ENCODE measurements at places on chromosomes 4 and X.

GRCh38 chr4:18406264-18406663, 384.7 kb upstream of the LCORL start:
- DNase-seq, result no peak

DNA sequence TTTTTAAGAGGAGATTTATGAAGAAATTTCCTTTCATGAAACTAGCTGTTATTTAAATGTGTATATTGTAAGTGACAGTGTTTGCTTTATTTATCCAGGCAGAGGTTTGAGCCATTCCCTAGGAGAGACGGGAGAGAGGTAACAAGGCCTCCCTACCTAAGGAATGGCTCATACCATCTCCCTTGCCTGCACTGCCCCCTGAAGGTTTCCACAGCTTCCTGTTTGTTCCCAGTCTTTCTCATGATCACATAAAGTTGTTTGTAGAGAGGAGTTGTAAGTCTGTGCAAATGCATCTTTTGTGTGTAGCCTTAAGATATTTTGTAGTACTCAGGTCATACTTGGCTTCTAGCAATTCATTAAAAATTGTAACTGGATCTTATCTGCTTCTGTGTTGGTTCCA, 1504.5 kb upstream of the PCDH10 start:
- DNase-seq, result no peak

GRCh38 chr4:156673483-156673882, 298.1 kb downstream of the PDGFC start:
- DNase-seq, result no peak

GRCh38 chr4:116064331-116064730, 950.9 kb upstream of the NDST4 start:
- DNase-seq, result no peak

DNA sequence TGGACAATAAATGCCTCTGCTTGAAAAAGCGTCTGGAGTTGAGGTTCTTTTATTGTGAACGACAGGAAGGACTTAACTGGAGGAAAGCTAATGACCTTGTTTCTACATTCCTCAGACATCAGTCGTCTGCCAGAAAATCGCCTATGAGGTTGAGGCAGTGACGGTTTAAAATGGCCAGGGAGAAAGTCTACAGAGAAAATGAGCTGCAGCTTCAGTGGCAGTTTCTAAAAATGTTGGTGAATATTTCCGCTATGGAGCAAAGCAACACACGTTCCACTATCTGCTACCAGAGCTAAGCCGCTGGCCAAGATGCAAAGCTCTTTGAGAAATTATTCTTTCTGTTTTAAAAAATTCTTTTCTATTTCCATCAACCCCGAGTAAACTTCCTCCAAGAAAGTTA, 116.9 kb upstream of the GALNT7 start:
- no peak for DNase-seq

Measured in stimulated activated CD8-positive, alpha-beta memory T cell treated with anti-CD3 and anti-CD28 coated beads, Interleukin-4, amount 100 ng/mL, for 1 hour (primary cell).